ENCODE measurements at places on chromosomes 6 and 20. TPM values are rescaled to one million over a fixed set of nuclear protein-coding genes. Genes with fewer than 3 reads are reported as not detected.

- no peak for DNase-seq
Measured at GRCh38 chr6:100112855-100113508, 119.0 kb upstream of the MCHR2 start.

DNA sequence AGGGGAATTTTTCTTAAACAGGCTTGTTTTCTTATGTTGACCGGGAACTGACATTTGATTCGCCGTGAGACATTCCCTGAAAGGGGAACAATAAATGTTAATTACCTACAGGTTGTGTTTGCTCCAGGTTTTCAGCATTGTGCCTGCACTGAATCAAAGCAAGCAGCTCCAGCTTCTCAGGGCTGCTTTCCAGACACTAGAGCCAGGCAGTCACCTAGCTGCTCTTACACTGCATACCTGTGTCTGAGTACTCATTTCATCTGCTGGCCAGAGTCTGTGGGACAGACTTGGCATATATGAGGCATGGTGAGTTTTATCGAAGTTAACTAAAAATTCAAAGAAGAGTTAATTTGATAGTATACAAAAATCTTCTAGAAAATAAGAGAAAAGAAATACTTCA, 951.8 kb upstream of the MAP3K7 start:
- DNase-seq, result no peak

DNA sequence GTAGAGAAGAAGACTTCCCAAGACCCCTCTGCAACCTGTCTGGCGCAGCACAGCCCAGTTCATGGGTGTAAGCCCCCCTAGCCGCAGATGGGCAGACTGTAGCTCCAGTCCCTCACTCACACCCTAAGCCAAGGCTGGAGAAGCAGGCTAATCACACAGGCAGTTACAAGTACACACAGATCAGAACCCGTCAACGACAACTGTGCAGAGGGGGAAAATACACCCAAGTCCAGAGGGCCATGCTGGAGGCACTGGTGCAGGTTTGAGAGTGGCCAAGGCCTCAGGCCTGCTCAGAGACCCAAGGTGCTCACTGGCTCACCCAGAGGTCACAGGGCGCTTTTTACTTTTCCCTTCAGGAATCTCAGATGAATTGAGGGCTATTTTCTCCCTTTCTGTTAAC, 106.1 kb downstream of the NOL4L start:
- no peak for DNase-seq

The SLC24A3 gene
- not detected for total RNA-seq

- DNase-seq, result no peak
Measured at GRCh38 chr6:160428818-160429619, 80.8 kb downstream of the SLC22A3 start.

The FOXS1 gene
- total RNA-seq, result not detected

The TIAM2 gene
- total RNA-seq, result 9.9 TPM

DNA sequence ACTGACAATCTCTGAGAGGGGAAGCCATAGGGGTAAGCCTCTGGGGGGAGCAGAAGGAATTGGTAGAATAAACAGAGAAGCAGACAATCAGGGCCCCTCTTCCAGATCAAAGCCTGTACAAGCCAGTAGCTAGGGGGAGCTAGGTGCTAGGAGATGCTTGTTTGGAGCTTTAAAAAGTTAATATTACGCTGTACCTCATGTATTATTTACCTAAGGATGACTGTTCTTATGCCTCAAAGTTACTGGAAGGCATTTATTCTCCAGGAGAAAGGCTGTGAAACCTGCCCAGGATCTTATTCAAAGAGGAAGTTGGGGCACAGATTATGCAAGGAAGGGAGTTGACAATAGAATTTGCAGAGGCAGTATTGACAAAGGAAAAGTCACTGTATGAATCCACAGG, 111.8 kb upstream of the SLC35F1 start:
- no peak for DNase-seq

- DNase-seq, result no peak
Measured at GRCh38 chr6:169934699-169935347, 183.4 kb downstream of the ERMARD start.

GRCh38 chr6:25463441-25463840, 184.3 kb downstream of the CARMIL1 start:
- no peak for DNase-seq

DNA sequence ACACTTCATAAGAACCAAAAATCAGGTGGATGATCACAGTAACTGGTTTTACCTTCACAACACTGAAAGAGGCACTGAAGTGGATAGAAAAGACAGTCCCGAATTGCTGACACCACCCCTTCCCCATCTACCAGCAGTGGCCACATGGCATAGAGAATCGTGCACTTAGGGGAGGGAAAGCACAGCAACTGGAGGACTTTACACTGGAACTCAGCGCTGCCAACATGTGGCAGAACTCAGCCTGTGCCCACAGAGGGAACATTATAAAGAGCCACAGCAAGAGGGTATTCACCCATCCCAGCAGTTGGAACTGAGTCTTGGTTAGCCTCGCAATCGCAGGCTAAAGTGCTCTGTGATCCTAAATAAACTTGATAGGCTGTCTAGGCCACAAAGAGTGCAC, 6.5 kb upstream of the KIAA1586 start:
- no peak for DNase-seq

GRCh38 chr6:108616544-108616943, 55.8 kb downstream of the FOXO3 start:
- no peak for DNase-seq

The LIN28B gene
- total RNA-seq, result 0.07 TPM

GRCh38 chr20:58642441-58642840, 8.6 kb upstream of the STX16 start:
- DNase-seq, result no peak

DNA sequence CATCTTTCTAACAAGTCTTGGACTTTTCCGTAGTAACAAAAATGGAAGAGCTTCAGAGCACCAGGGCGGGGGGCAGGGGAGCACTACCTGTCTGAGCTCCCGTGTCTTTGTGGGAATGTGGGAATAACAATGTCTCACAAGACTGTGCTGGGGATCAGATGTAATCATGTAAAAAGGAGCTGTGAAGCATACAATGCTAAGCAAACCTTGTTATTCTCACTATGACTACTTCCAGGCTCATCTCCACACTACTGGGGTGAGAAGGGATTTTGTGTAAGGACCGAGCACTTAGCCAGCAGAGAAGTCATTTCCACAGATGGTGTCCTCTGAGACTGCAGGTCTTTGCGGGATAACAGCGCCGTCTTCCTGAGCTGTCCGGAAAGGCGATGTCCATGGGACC, 27.1 kb downstream of the PRR18 start:
- no peak for DNase-seq

GRCh38 chr6:21026576-21027273, 492.5 kb downstream of the CDKAL1 start:
- DNase-seq, result no peak

The NFKBIE gene
- 131 TPM for total RNA-seq

DNA sequence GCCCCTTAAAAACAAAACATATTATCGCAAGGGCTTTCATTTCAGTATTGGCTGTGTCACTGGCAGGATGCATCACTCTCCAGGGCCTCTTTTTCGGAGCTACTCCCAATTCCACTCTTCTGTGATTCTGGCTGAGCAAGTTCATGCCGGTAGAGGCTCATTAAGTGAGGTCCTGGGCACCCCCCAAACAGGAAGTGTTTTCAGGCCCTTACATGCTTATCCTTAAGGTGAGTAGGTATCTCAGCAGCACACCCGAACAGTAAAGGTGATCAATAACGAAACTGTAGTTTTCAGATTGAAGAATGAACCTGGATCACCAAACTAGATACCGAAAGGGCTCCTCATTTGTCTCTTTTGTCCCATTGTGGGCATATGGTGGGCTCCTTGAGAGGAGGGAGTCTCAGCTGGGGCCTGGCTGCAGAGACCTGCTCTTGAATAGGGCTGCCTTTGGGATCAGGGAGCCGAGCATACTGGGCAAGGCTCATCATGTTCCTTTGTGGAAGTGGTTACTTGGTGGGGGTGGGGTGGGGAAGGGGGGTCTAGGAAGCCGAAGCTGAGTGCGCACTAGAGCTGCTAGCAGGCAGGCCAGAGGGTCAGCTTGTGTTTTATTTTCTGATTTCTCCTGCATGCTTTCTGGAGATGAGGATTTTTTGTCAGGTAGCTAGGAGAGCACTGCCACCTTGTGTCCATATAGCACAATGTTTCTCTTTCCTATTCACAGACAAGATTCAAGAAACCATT, 65.2 kb downstream of the CDS2 start:
- peak; percentile 32 for DNase-seq

DNA sequence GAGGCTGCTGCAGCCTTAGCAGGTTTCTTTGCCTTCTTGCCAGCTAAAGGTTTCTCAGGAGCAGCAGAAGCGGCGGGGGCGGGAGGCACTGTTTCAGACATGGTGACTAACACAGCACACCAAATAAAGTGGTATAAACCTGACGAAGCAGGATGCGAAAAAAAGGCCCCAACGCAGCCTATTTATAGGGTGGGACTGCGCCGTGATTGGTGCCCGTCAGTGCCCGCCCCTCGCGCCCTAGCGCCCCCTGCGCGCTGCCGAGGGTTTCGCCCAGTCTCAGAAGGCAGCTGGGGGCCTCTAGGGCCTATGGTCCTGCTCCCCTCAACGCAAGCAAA, 55.0 kb downstream of the TRIM38 start:
- peak; percentile 44 for DNase-seq

GRCh38 chr6:14066782-14067406, 50.7 kb upstream of the CD83 start:
- no peak for DNase-seq

DNA sequence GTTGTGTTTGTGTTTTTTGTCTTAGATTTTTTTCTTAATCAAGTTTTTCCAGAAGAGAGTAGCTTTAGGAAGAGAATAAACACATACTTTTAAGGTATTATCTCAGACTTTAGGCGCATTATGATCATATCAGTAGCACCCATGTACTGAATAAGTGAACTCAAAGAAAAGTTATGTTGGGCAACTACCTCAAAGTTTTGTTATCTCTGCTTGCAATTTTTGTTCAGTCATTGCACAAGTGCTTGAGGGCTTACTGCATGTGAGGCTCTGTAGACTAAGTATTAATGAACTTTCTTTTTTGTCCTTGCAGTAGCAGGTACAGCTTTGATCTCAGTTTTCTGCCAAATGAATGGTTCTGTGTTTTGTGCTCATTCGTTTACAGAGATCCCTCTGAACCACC, 189.0 kb downstream of the SLC16A10 start:
- DNase-seq, result no peak

DNA sequence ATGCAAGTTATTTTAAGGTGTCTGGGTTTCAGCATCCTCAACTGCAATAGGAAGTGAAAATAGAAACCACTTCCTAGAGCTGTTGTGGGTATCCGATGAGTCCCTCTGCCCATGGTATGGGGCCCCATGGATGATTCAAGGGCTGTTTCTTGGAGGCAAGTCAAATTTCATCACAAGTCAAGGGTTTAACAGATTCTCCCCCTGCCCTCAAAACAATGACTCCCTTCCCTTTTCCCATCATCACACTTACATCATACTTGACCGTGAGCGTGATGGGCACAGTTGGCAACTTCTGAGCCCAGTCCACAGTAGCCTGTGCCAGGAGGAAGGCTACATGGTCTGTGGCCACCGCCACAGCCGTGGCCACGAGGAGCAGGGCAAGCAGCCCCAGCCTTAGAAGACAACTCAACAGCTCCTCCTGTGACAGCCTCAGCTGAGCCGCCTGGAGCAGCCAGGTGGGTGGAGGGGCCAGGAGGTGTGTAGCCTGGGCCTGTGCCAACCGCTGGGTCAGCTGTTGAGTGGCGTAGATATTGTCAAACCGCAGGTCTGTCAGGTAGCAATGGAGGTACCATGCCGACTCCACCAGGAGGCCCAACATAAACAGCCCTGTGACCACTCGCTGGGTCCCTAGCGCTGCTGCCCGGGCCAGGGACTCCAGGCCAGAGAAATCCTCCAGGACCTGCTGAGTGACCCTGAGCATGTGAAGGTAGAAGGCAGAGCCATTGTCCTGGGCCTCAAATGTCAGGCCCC, 5.2 kb downstream of the OCSTAMP start:
- DNase-seq, result no peak

DNA sequence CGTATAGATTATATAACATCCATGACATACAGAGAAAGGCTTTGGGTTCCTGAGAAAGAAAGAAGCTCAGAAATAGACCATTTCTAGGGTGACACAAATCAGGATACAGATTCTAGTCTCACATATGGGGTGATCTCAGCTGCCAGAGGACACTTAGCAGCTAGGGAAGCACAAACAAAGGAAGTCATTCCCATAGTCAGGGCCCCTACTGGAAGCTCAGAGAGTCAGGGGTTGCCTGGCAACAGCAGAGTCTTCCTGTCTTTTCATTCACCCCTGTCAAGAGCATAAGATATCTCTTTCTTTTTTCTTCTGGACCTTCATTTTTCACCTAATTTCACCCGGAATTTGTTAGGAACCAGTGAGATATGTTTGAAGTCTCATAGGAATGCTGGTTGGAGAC, 81.9 kb upstream of the IYD start:
- DNase-seq, result no peak

The ASIP gene
- total RNA-seq, result not detected

Measured in epithelial cell of proximal tubule (primary cell).